ELF-1 (cell line): ENCODE measurements at places on chromosomes 5 and 9.

GRCh38 chr5:72107901-72108201 lies 576 bp downstream of the MAP1B start:
- DNase-seq = peak; percentile 75

- DNase-seq = no peak
Measured at GRCh38 chr5:15304066-15304731, 195.8 kb upstream of the FBXL7 start.

DNA sequence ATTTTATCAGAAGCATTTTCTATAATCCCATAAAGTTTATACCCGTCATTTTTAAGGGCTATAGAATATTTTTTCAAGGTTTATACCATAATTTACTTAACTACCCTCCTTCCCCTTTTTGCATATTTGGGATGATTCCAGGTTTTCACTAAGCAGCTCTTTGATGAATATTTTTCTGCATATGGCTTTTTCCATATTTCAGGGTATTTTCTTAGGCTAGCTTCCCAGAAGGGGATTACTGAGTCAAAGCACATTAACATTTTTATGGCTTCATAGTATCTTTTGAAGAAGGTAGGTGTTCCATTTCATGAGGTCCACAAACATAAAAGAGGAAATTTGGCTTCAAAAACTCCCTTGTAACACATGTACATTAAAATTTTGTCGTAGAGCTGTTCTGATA lies 14.6 kb upstream of the COL15A1 start:
- no peak for DNase-seq

GRCh38 chr5:33629999-33630398 lies 189.2 kb downstream of the TARS1 start:
- DNase-seq = no peak

- DNase-seq = peak; percentile 38
Measured at GRCh38 chr5:170430866-170431437, 41.8 kb upstream of the KCNMB1 start.

DNA sequence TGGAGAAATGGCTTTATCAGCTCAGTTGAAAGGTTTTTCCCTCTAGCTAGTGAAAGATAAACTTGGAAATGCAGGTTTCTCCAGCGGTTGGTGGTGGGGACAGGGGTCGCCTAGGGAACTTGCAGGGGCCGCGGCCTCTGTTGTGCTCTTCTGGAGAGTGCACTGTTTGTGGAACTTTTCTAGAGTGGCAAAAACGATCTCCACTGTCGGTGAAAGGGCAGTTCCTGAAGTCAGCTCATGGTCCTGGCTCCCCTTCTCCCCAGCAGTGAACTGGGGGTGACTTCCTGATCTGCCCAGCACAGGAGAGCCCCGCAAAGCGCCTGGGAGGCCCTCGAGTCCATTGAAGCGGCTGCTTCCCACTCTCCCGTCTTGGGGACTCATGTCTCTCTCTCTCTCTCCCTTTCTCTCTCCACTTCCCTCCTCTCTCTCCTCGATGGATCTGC lies 3.2 kb downstream of the IRX1 start:
- DNase-seq = peak; percentile 43

GRCh38 chr9:26057050-26057449 lies 378.8 kb upstream of the TUSC1 start:
- no peak for DNase-seq

- no peak for DNase-seq
Measured at GRCh38 chr9:113403646-113404045, 2.6 kb upstream of the ALAD start.

GRCh38 chr5:74286734-74287695 lies 353.5 kb downstream of the ENC1 start:
- no peak for DNase-seq

DNA sequence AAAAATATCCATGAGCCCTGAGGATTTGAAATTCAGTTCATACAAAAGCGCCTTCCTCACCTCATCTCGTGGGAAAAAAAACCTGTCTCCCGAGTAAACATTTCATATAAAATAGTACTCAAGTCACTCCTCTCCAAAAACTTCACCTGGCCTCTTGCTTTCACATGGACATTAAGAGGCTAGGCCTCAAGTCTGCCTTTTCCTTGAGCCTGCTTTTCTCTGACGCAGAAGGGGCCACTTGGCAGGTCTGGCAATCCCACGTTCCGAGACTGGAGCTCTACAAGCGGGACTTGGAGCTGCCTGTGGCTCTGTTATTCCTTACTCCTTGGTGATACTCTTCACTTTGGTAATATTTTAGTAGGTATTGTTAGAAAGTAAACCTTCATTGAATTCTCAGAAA lies 26.9 kb upstream of the CKS2 start:
- no peak for DNase-seq

- DNase-seq = peak; percentile 19
Measured at GRCh38 chr5:6302075-6302474, 76.3 kb downstream of the MED10 start.

DNA sequence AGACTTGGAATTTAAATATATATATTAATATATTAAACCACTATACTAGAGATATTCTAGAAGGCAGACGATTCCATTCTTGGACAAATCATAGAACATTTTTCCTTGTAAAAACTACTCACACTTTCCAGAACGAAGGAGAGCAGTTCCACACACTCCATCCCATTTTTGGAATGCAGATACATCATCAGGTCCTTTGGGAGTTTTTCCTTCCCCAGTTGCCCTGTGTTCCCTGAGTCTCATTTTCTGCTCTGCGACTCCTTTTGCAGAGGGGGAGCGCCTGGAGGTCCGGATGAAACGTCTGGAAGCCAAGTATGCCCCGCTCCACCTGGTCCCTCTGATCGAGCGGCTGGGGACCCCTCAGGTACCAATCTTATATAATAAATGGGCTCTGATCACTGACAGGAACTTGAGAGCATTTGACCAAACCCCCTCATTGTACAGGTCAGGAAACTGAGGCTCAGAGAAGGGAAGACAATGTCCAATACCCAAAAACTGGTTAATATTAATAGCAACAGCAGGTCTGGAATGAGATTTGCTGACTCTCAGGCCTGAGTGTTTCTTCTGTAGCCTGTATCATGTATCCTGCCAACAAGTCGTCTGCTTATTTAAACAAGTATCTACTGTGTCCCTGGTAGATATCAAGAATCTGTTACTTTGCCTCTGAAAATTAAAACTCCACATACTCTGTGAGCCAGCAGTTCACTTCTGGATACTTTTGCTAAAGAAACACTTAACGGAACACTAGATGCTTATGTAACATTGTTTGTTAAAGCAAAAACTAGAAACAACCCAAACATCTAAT lies 76.8 kb upstream of the NIPAL4 start:
- no peak for DNase-seq

- peak; percentile 87 for DNase-seq
Measured at GRCh38 chr9:135098400-135099105, 11.1 kb downstream of the OLFM1 start.

- DNase-seq = no peak
Measured at GRCh38 chr5:91928754-91929521, 545.8 kb upstream of the ARRDC3 start.

DNA sequence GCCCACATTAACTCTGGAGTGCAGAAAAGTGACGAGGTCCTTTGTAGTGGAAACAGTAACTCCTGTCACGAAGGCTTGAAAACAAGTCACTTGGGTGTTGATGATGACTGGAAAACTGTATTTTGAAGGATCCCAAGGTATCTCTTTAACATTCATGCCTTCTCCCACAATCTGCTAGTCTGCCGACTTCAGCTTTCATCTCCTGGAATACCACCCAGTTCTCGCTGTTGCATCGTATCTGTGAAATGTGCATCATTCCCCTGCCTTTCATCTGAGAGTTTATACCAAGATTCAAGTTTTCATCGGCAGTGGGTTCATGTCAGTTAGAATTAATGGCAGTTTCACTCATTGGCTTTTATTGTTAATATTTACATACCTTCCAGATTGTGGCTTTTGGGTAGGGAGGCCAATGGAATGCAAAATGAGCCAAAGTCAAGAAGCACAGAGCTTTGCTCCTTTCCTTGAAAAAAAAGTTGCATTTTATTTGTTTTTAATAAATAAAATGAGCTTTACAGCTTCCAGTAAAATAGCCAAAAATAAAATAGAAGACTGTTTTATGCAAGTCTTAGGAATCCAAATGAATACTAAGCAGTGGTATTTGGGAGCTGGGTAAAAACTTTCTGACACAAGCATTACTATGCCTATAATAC lies 575.2 kb upstream of the WWC1 start:
- no peak for DNase-seq

- peak; percentile 41 for DNase-seq
Measured at GRCh38 chr5:163914910-163915309, 409.5 kb downstream of the MAT2B start.
